IMR-90 (cell line): ENCODE measurements at places on chromosomes 16 and 17. TPM values are rescaled to one million over a fixed set of nuclear protein-coding genes. Genes with fewer than 3 reads are reported as not detected.

The ITGAL gene
- not detected in 2 replicates for total RNA-seq

The NAGS gene
- 0.28 and 0.54 TPM in 2 replicates for total RNA-seq

The SPATA32 gene
- under 0.01 and 0.18 TPM in 2 replicates for total RNA-seq

The KRT222 gene
- not detected in 2 replicates for total RNA-seq

GRCh38 chr17:49516180-49516579 is 21.1 kb downstream of the NGFR start:
- DNase-seq, result no peak

- DNase-seq, result no peak
Observed at GRCh38 chr16:81547194-81547938, 102.8 kb downstream of the CMIP start.
